ENCODE measurements at places on chromosomes 6 and 20.

DNA sequence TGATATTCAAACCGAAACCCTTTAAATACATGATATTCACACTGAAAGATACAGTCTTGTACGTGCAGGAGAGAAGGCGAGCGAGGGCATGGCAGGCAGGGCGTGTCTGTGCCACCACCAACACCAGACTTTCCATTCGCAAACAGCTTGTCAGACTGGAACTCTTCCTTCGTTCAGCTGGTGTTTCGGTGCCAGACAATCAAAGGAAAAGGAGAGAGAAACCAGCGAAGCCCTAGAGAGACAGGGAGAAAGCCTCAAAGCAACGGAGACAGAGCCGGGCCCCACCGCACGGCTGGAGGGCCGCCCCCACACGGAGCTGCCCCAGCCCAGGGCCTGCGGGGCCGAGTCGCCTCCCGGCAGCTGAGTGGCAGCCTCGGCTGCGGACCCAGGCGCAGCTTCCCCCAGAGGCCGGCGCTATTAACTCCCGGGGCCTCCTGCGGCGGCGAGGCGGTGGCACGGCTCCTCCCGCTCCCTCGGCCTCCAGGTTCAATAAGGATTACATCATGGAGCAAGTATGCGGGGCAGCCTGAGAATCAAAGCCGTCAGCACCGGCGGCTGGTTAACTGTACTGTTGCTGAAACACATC is 32.1 kb upstream of the NR2E1 start:
- peak; percentile 57 for DNase-seq

DNA sequence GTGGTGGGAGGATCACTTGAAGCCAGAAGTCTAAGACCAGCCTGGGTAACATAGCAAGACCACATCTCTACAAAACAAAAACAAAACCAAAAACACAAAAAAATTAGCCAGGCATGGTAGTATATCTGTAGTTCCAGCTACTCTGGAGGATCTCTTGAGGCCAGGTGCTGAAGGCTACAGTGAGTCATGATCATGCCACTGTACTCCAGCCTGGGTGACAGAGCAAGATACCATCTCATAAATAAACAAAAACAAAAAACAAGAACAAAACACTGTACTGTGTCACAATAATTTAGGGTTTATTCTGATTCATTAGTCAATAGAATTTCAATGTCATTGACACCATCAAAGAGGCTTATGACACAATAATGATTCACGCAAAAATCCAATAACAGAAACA is 1121.7 kb upstream of the MAP3K7 start:
- no peak for DNase-seq

DNA sequence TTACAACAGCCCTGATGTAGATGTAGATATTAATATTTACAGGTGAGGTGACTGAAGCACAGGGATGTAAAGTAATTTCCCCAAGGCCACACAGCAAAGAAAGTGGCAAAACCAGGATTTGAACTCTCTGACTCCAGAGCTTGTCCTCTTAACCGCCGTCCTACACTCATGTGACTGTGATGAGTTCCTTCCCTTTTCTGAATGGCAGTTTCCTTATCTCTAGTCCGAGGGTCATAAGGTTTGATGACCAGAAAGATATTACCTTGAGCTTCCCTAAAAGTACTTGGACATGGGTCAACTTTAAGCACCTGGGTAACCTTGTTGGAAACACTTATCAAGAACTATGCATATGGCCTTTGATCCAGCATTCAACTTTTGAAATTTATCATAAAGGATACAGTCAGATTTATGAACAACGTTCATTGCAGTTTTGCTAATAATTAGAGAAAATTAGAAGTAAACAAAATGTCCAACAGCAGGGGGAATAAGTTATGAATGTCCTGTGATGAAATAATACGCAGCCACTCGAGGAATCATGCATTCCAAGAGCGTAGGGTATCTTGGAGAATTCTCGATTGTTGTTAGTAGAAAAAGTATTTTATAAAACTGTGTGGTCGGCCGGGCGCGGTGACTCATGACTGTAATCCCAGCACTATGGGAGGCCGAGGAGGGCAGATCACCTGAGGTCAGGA is 2.3 kb upstream of the TLDC2 start:
- no peak for DNase-seq

DNA sequence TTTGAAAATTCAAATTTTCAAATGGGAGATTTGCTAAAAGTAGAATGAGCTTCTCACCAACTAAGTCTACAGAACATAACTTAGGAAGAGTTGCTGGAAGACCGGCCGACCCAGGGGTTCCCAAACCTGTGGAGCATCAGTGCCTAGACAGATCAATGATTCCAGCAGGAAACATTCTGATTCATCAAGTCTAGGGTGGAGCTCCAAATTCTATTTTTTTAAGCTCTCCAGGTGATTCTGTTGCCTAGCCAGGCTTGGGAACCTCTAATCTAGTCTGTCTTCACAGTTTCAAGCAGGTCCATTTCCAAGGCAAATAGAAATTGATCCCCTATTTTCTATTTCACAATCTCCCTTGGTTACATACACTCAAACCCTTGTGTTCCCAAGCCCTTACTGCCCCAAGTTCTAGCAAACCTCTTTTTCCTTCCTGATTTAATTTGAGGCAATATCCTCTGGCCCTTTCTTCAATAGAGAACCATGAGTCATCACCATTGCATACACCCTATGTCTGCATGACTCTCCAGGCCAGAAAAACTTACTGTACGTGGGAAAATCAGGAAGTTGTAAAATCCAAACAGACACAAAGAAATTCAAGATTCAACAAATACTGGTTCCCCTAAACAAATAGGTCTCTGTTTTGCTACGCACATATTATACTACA is 8.9 kb downstream of the ATXN1 start:
- no peak for DNase-seq

- DNase-seq, result peak; percentile 49
Measured at GRCh38 chr20:40156600-40157317, 532.3 kb downstream of the MAFB start.

- no peak for DNase-seq
Measured at GRCh38 chr6:87847830-87848210, 145.8 kb upstream of the AKIRIN2 start.

- no peak for DNase-seq
Measured at GRCh38 chr6:143210420-143210819, 149.7 kb downstream of the AIG1 start.

All from activated CD4-positive, alpha-beta T cell treated with anti-CD3 and anti-CD28 coated beads, Interleukin-10, Interleukin-2, amounts not matched to agents 100 ng/mL and 50 ng/mL, durations not matched to agents 16 hours and 8 hours (primary cell).